Stomach (tissue), 19 donors: ENCODE measurements at places on chromosomes 13 and 19. TPM values are rescaled to one million over a fixed set of nuclear protein-coding genes. Genes with fewer than 3 reads are reported as not detected.

GRCh38 chr13:44389060-44389666 is 15.5 kb downstream of the SERP2 start:
- no peak for DNase-seq

DNA sequence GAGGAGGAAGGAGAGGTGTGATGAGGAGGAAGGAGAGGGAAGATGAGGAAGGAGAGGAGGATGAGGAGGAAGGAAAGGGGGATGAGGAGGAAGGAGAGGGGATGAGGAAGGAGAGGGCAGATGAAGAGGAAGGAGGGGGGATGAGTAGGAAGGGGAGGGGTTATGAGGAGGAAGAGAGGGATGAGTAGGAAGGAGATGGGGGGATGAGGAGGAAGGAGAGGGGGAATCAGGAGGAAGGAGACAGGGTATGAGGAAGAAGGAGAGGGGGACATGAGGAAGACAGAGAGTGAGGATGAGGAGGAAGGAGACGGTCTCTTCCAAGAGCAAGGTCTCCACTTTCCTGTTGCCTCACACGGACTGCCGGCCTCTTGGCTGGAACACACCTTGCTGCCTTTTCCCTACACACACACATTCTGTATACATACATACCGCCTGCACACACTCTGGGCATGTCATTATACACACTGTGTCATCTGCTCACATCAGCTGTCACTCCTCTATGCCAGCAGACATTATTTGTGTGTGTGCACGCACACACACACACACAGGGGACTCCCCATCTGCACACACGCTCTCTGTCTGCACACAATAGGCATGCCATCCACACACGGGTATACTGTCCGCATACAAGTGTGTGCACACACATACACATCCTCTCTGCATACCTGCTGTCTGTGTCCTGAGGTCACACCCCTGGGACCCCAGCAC is 11.1 kb upstream of the VSTM2B start:
- DNase-seq: no peak

GRCh38 chr13:99652141-99652540 is 150.9 kb downstream of the TM9SF2 start:
- DNase-seq: no peak

DNA sequence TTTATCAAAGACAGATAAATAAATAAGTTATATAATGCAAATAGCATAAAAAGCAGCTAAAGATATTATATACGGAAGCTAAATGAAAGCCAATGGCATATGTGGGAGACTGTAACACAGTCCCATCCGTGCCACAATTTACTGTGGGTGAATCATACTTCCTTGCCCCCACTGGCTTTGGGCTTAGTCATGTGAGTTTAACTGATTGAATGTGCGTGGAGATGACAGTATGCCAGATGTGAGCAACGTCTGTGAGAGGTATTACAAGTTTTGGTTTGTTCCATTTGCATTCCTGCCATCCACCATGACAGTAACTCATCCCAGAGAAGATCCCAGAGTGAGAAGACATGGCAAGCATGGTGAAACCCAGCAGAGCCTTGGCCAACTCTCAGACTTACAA is 340.0 kb downstream of the SUCLA2 start:
- DNase-seq: no peak

DNA sequence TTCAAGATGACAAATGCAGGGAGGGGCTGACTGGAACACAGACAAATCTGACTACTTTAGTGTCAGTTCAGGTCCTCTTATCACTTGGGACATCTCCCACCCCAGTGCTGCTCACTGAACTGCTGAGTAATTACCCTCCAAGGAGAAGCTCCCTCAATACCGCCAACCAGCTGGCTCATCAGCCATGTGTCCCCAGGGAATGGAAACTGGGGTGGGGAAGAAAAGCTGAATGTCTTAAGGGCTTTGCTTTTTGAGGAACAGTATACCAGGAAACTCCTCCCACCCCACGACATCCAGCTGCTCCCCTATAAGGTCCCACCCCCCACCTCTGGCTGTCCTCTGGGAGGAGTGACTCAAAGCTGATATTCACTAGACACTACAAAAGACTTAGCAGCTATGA is 2.0 kb downstream of the ZNF823 start:
- no peak for DNase-seq

DNA sequence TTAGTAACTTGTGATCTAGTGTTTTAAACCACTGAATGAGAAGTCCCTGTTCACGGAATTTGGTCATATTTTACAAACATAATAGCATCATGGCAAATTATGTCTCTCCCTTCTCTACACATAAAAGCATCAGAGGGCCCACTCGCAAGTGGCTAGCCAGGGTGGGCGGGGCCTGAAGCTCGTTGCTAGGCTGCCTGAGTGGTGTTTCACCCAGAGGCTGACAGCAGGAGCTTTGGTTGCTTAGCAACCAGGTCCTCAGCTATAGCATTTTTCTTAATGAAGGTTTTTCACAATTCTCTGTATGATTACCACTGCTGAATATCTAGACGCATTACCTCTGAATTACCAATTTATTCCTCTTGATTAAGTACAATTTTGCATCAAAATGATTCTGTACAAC is 126.5 kb downstream of the NALCN start:
- no peak for DNase-seq

DNA sequence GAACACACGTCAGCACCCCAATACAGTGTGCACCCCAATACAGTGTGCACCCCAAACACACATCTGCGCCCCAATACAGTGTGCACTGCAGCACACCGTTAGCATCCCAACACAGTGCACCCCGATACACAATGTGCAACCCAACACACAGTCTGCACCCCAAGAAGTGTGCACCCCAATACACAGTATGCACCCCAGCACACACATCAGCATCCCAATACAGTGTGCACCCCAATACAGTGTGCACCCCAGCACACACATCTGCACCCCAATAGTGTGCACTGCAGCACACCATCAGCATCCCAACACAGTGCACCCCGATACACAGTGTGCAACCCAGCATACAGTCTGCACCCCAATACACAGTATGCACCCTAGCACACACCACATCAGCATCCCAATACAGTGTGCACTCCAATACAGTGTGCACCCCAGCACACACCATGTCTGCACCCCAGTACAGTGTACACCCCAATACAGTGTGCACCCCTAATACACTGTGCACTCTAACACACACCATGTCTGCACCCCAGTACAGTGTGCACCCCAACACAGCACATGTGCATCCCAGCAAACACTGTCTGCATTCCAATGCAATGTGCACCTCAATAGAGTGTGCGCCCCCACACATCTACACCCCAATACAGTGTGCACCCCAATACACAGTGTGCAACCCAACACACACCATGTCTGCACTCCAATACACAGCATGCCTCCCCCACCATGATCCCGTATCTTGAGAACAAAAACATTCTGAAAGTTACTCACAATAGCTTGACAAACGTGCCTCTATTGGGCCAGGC is 855 bp upstream of the CARS2 start:
- DNase-seq: no peak

GRCh38 chr13:112769615-112770014 is 79.8 kb downstream of the ATP11A start:
- no peak for DNase-seq

DNA sequence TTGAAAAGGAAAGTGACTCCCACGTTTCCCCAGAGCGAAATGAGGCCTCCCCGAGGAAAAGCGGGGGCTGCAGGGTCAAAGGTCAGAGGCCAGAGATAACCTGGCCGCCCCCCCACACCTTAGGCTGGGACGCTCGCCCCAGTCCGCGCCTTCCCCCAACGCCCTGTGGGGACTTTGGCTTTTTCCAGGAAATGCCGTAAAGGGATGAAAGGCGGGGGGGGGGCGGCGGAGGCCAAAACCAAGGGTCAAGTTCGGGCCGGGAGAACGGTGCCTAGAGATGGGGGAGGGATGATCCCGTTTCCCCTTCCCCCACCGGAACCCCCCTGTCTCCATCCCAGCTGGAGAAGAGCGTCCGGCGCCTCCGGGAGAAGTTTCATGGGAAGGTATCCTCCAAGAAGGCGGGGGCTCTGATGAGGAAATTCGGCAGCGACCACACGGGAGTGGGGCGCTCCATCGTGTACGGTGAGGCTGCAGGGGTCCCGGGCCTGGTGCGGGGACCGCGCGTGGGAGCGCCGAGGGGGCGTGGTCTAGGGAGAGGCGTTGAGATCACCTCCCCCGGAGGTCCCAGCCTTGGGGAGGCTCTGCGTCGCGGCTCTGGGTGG is 575 bp downstream of the SHFL start:
- peak; percentile 67 for DNase-seq

GRCh38 chr13:30816736-30817135 is 81.4 kb downstream of the ALOX5AP start:
- DNase-seq: no peak

- DNase-seq: no peak
Measured at GRCh38 chr19:2554856-2555255, 78.9 kb downstream of the GADD45B start.

DNA sequence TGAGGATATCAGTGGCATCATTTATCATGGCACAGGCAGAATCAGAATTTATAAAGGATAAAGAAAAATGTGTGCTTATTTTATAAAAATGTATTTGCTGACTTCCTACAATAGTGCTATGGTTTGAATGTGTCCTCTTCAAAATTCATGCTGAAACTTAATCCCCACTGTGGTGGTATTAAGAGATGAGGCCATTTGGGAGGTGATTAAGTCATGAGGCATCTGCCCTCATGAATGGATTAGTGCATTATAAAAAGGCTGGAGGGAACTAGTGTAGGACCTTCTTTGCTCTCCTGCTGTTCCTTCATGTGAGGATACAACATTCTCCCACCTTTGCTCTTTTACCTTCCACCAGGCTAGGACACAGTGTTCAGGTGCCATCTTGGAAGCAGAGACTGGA is 212.8 kb downstream of the RFC3 start:
- DNase-seq: no peak

DNA sequence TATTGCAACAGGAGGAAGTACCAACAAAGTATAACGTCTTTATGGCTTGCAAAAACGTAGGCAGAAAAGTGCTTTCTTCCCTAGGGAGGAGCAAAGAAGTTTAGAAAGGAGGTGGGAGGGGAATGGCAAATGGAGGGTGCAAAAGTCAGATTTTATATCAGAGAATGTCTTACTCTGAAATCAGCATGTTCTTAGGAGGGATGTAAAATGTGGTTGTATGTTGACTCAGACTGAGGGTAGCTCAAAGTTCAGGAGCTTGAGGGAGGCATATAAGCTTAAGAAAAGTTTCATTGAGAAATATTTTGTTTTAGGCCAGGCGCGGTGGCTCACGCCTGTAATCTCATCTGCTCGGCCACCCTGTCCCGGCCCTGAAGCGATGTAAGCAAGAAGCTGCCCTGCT is 1.7 kb downstream of the ZNF90 start:
- peak; percentile 15 for DNase-seq

GRCh38 chr13:40243047-40243446 is 423.4 kb downstream of the FOXO1 start:
- DNase-seq: no peak

DNA sequence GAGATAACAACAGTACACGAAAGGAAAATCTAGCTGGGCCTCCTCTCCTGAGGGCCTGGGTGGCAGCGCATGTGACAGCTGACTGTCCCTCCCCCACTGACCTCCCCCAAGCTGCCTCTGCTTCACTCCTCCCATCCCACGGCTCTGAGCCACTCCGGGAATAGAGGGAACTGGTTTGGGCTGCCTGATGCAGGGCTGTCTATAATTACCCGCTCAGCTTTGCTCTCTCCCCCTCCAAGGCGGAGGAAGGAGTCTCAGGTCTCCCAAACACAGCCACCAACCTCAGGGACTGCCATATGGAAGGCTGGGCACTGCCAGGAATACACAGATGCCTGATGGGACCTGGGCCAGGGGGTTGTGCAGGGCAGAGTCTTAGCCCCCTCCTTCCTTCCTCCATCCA is 7.9 kb downstream of the NAPA start:
- no peak for DNase-seq

GRCh38 chr19:39296906-39297305 is 699 bp downstream of the IFNL1 start:
- no peak for DNase-seq

- DNase-seq: peak; percentile 58
Measured at GRCh38 chr19:36051236-36051635, 2.8 kb downstream of the THAP8 start.

- no peak for DNase-seq
Measured at GRCh38 chr13:79531542-79532254, 50.7 kb downstream of the NDFIP2 start.

- DNase-seq: no peak
Measured at GRCh38 chr13:30332456-30333143, 25.2 kb upstream of the KATNAL1 start.

DNA sequence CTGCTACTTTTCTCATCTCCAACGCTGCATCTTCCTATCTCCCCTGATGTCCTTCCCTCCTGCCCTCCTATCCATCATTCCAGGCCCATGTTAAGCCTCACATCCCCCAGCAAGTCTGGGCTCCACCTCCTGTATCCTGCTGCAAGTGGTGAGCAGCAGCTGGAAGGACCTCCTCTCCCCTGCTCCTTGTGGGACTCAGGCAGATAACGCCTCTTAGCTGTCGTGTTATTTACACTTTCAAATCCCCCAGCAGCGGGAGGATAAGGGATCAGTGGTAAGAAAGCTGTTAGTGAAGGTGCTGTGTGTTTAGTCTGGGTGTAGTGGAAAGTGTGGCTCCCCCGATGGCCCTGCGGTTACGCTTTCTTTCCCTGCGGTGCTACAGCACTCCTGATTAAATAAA is 211.9 kb downstream of the ZNF536 start:
- DNase-seq: no peak

DNA sequence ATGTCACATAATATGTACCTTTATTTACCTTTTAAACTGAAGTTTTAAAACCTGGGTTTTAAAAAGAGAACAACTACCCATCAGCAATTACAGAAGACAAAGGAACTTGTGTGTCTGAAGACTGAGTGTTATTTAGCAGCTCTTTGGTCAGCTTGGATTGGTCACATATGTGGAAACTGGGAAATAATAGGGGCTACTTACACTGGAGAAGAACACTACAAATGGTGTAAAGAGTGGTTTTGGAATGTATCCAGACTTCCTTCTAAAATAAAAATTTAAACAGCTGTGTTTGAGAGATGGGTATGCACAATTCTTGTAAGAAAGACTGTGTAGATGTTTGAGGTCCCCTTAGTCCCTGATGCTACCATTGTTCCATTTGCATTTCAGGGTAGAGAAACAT is 13.3 kb downstream of the TNFRSF19 start:
- DNase-seq: no peak

DNA sequence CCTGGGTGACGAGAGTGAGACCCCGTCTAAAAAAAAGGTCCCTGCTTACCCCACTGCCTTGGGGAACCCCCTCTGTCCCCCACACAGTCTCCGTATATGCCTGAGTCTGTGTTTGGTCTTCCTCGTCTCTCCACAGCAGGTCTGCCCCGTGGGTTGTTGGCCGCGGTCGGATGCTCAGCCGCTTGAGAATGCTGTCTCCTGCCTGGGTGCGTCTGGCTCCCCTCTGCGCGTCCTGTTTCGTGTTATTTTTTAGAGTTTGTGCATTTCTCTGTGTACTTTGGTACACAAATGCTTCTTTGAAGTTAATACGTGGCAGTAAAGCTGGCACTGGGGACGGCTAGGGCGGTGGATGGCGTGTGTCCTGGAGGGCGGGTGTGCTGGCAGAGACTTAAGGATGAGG is 34.9 kb downstream of the KDM4B start:
- DNase-seq: no peak

Gene SLC25A42
- total RNA-seq: 5.5 TPM

Gene BBC3
- total RNA-seq: 69.2 TPM

Gene VSIG10L
- 2.2 TPM for total RNA-seq

Gene FPR3
- 3.1 TPM for total RNA-seq

Gene ZNF878
- 0.55 TPM for total RNA-seq

Gene SIGLEC14
- total RNA-seq: not detected

Gene PRODH2
- not detected for total RNA-seq

Gene LGALS14
- total RNA-seq: not detected
